ENCODE measurements at places on chromosomes 12 and 14.

- no peak for DNase-seq
These were observed 45.1 kb upstream of the TRAF3 start for GRCh38 chr14:102731871-102732800.

DNA sequence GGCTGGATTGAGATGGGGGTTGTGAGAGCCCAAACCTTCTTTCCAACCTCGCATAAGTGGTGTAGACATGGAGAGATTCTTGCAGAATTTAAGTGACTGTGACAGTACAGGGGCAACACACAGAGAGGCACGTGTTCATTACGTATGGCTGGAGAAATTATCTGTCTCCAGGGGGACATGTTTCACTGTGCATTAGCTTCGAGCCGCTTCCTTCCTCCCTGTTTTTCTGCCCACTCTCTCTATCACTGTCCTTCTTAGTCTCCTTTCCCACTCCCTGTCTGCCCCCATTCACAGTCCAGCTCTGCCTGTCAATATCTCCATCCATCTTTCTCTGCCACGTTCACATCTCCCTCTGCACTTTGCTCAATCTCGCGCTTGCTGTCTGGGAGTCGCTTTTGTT is 11.5 kb upstream of the C14orf93 start:
- DNase-seq, result no peak

DNA sequence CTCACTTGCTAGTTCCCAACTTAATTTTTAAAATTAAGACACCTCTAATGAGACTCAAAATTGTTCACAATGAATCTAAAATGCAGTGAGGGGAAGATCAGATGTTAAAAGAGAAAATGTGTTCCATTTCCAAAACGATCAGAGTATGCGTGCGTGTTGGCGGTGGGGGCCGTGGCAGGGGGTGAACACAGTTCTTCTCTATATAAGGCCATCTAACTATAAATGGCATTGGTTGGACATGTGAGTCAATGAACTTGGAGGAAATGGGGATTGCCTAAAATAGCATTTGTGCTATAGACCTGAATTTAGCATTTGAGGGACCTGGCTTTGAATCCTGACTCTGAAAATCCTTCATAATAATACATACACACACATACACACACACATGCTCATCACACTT is 149.4 kb downstream of the FOXN3 start:
- DNase-seq, result no peak

- no peak for DNase-seq
These were observed 36.4 kb upstream of the FBRSL1 start for GRCh38 chr12:132453361-132454192.

DNA sequence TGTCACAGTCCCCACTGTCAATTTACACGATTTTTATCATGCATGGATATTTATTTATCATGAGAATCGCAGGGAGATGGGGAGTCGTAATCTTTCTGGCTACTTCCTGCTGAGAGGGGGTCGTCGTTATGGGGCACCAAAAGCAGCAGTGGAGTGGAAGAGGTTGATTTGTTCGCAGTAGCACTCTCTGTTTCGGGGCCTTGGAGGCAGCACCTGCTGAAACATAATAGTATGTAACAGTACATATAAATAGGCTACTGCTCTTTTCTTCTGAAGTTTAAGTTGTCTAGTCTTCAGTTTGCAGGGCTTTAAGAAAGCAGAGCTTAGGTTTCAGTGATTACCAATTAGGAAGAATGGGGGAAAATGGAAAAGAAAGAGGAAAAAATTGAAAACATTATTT is 3.8 kb downstream of the SOAT2 start:
- no peak for DNase-seq

All from iPS DF 6.9 (cell line).